Stimulated activated naive CD4-positive, alpha-beta T cell treated with Interleukin-2 at 50 U/mL for 16 hours (primary cell): ENCODE measurements at places on chromosomes 16 and 17.

DNA sequence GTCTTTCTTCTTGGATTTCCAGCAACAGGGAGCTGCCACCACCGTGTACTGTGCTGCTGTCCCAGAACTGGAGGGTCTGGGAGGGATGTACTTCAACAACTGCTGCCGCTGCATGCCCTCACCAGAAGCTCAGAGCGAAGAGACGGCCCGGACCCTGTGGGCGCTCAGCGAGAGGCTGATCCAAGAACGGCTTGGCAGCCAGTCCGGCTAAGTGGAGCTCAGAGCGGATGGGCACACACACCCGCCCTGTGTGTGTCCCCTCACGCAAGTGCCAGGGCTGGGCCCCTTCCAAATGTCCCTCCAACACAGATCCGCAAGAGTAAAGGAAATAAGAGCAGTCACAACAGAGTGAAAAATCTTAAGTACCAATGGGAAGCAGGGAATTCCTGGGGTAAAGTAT lies 389.0 kb downstream of the MAF start:
- no peak for DNase-seq

- no peak for DNase-seq
Observed at GRCh38 chr17:66355510-66355909, 53.1 kb downstream of the PRKCA start.

DNA sequence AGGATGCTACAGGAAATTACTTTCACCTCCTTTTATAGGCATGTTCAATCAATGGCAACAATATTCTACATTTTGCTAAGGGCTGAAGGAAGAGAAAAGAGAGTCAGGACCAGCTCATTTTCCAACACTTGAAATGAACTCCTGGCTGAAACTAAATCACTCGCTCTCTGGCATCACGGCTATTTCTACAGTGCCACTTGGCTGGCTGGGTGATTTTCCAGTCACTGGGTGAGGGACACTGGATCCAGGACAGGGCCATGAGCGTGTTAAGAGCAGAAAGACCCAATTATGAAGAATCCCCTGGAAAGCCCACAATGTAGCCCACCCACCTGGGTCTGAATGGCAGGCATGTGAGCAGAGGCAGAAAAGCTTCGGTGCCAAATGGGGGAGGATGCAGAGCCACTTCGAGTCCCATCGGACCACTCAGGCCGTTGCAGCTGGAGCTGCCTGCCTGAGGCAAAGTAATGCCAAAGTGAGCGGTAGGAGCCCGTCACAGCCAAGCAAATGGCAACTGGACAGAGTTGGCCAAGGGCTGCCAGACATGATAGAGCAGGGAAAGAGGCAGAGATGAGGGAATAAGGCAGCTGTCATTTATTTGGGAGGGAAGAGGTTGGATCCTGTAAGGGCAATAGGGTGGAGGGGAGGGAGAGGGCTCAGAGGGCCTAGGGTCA lies 246.2 kb downstream of the STX8 start:
- DNase-seq: no peak

DNA sequence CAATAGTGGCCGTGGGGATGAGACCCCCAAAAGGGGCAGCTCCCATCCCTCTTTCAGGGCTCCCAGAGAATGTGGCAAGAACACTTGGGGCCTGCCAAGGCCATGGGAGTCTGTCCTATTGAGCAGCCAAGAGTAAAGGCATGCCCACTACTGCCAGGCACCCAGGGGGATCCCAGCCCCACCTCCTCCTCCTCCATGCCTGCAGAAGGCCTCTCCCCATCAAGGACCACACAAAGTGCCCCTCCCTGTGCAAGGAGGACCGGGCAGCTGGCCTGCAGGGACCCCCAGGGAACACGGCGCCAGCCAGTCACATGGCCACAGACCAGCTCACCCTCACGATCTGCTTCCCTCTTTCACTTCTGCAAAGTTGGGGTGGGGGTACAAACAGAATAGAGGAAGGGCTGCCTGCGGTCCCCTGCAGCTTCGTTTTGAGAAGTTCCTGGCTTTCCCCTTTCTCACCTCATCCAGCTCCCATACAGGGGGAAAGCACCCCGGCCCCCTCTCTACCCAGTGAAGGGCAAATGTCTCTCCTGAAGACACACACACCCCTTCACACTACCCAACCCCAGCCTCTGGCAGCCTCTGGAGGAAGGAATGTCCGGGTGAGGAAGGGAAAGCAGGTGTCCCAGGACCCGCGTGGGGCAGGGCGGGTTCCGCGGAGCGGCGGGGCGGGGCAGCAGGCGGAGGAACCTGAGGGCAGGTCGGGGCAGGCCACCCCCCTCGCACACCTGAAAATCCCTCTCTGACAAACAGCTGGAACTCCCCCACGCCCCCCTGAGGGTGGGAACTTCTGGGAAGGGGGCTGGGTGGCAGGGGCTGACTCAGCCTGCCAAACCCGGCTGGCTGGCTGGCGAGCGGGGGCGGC lies 2.0 kb downstream of the PPP1R9B start:
- peak; percentile 78 for DNase-seq

DNA sequence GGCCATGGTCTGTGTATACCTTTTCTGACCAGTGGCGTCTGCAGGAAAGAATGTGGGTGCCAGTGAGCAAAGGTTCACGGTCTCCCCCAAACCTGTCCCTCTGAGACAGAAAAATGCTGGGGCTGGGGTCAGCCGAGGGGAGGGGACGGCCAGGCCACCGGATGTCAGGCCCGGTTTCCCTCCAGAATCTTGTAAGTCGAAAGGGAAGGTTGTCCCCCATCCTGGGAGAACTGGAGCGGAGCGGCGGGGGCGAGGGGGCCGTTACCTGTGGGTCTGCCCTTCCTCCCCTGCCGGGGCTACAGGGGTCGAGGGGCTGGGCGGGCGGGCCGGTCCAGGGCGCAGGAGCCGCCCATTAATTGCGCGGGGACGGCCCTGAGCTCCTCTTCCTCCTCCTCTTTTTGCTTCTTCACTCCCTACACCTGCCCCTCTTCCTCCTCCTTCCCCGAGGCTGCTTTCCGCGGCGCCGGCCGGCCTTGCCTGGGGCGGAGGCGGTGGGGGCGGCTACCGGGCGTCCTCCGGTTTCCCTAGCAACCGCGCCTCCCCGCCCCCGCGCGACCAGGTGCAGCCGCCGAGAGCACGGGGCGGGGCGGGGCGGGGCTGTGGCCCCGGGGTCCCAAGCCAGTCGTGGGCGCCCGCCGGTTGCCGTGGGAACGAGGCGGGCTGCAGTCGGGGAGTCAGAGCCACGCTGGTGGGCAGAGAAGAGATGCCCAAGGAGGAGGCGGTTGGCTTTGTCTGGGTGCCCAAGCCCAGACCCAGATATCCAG lies at the start of gene MARCHF10:
Gene MARCHF10, minus strand, starts transcription at position 503 of the 764 bp plus-strand sequence. CDS start 6,579 bp downstream, outside the sequence.
- no peak for DNase-seq

DNA sequence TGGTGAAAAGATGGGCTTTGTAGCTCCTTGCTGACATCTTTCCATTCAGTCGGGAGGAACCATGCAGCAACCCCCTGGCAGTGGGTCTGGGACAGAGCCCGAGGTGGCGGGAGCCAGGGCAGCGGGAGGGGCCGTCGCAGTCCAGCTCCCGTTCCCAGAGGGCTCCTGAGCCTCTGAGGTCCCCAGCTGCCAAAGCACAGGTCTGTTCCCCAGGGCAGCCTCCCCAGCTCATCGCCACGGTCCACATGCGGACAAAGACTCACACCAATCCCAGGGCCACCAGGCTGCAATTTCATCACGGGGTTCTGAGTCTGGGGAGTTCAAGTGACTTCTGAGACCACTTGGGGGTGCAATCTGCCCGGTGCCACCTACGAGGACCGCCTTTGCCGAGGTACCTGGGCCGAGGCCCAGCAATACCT lies 196.0 kb downstream of the RBFOX3 start:
- DNase-seq: no peak

DNA sequence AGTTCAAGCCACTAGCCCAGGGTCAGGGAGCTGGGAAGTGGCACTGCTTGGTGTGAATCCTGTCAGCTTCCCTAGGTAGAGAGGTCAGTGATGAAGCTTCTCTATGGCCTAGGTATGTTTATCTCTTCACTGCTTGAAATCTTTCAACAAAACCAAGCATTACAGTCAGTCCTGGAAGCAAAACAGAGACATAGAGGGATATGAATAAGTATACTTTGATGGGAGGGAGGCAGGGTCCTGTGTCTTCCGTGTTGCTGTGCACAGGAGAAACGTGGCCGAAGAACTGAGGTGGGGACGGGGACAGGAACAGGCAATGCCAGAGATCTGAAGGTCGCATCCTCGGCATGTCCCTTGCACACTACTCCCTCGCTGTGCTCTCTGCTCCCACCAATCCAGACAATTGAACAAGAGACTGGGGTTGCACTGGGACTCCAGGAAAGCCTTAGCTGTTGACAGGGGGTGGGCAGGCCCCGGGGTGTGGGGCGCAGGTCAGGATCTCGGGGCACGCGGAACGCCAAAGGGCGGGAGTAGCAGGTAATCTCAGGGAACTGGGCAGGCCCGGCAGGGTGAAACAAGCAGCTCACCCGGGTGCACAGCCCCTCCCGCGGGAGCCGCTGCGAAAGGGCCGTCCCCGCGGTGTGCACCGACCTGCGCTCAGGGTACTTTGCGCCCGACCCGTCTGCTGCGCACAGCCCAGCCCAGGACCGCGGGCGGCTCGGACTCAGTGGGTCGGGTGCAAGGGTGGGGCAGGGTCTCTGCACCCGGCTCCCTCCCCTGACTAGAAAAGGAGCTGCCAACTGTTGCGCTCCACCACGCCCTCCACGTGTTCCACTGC lies at the start of gene MT1H:
Gene MT1H, plus strand, starts transcription at position 810 of the 835 bp plus-strand sequence. CDS start 71 bp downstream, outside the sequence.
- DNase-seq: no peak

DNA sequence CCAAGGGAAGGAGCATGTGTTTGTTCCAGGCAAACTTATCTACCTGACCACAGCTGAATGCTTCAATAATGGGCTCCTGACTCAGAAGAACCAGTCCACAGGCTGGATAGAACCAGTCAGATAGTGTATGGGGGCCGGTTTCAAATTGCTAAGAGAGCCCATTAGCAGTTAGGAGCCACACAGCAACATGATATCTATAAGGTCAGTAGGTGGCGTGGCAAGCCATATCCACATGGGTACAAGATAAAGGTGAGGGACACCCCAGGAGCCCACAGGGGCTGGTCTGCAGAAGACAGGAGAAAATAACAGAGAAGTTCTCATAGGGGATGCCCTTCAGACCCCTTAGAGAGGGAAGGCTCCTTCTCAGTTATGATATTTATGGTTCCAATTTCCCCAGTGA lies 31.6 kb upstream of the CDRT15 start:
- no peak for DNase-seq

GRCh38 chr16:28879261-28879840 lies 1.1 kb downstream of the ATP2A1 start:
- no peak for DNase-seq

DNA sequence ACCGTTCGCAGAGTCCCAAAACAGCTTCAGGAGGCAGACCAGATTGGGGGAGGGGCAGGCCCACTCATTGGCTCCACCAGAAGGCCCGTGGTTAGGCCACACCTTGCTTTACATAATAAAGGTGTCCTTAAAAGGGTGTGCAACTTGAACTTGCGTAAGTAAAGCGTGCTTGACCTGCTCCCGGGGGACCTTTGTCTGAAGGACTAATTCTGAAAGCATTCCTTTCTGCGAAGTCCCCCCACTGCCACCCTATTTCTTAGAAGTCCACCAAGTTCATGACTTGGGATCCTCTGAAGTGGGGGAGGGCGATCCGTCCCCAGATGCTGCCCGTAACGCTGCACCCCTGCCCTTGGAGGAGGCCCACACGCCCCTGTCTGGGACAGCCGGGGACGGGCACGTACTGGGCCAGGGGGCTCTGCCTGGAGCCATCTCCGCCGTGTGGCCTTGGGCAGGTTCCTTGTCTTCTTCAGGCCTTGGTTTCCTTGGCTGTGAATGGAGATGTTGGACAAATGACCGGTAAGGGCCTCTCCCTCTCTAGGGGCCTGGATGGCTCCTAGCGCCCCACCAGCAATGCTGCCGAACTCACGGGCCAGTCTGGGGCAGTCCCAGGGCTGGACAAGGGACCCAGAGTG lies 823 bp upstream of the ZNF469 start:
- no peak for DNase-seq

- DNase-seq: no peak
Observed at GRCh38 chr17:46000292-46000691, 1.2 kb downstream of the STH start.

DNA sequence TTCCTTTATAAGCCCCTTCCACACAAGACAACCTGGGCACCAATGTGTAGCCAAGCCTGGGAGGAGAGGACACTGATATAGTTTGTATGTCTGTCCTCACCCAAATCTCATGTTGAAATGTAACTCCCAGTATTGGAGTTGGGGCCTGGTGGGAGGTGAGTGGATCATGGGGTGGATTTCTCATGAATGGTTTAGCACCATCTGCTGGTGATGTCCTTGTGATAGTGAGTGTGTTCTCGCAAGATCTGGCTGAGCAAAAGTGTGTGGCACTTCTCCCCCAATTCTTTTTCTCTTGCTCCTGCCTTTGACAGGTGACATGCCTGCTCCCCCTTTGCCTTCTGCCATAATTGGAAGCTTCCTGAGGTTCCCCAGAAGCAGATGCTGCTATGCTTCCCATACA lies 135.8 kb downstream of the USP31 start:
- no peak for DNase-seq

DNA sequence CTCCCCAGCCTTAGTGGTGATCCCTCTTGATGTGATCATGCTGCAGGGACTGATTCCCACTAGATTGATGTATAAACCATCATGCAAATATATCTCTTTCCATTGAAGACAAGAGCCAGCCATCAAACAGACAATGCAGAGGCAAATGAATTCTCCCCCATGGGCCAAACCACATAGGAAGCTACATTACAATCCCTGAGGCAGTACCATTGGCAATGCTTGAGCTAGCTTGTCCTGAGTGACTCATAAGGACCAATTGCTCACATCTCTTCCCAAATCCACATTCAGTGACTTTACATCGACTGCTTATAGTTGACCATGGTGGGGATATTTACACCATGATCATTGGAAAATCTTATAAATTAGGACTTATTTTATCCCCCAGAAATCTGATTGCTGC lies 242.2 kb downstream of the SHISA9 start:
- DNase-seq: no peak

GRCh38 chr16:67644038-67644437 lies 906 bp upstream of the CARMIL2 start:
- no peak for DNase-seq

DNA sequence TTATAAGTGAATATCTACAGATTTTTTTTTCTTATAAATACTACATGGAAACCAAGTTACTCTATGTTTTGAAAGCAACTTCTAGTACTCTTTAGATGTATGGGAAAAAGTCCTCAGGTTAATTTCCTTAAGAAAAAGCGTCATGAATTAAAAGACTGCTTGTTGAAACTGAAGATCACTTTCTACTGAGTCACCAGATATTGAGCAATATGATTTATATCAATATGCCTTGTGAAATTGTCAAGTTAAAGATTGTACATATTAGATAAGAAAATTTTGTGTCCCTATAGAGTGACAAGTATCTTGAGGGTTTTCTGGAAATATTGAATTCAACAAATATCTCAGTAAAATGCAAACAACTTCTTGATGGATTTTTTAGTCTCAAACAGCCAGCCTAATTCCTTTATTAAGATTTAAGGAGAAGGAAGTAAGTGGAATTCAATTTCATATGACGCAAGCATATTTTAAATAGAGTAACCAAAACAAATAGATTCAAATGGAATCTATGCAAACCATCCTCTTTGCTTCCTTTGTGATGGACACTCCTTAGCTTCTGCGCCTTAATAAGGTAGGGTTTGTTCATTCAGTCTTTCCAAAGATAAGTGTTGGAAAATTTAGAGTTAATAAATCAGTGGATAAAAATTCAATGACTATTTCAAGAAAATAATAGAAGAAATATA lies 16.6 kb downstream of the KRT12 start:
- no peak for DNase-seq

GRCh38 chr17:37089956-37090355 lies 141.2 kb downstream of the AATF start:
- DNase-seq: peak; percentile 23

- no peak for DNase-seq
Observed at GRCh38 chr16:8689686-8690085, 15.3 kb downstream of the ABAT start.

GRCh38 chr16:2253293-2253692 lies 1.9 kb upstream of the ECI1 start:
- DNase-seq: no peak

GRCh38 chr16:84690088-84690819 lies 9.5 kb upstream of the USP10 start:
- DNase-seq: no peak
